Inflammatory macrophage (primary cell): ENCODE measurements at places on chromosomes 4 and X.
A peak's percentile ranks its signal among the peaks of the same experiment; 100 is the strongest.

DNA sequence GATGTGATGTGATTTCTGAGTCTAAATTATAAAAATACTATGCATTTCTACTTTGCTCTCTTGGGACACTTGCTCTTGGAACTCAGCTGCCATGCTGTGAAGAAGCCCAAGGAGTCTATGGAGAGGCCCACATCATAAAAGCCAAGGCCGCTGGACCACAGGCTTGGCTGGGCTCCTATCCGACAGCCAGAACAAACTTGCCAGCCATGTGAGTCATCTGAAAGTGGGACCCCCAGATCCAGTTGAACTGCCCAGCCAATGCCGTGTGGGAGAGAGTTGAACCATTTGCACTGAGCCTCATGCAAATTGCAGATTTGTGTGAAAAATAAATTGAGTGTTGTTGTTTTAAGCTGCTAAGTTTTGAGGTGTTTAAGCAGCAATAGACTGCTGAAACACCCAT is 60.2 kb downstream of the TMEM154 start:
- no peak for DNase-seq

DNA sequence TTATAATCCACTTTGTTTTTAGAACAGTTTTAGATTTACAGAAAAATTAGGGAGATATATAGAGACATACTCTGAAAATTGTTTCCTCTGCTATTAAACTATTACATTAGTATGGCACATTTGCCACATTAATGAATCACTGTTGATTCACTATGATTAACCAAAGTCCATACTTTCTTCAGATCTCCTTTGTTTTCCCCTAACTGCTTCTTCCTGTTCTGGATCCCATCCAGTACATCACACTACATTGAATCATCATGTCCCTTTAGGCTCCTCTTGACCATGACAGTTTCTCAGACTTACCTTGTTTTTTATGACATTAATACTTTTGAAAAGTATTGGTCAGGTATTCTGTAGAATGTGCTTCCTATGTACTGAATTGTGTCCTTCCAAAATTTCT is 109.2 kb upstream of the EDNRA start:
- DNase-seq, result no peak

DNA sequence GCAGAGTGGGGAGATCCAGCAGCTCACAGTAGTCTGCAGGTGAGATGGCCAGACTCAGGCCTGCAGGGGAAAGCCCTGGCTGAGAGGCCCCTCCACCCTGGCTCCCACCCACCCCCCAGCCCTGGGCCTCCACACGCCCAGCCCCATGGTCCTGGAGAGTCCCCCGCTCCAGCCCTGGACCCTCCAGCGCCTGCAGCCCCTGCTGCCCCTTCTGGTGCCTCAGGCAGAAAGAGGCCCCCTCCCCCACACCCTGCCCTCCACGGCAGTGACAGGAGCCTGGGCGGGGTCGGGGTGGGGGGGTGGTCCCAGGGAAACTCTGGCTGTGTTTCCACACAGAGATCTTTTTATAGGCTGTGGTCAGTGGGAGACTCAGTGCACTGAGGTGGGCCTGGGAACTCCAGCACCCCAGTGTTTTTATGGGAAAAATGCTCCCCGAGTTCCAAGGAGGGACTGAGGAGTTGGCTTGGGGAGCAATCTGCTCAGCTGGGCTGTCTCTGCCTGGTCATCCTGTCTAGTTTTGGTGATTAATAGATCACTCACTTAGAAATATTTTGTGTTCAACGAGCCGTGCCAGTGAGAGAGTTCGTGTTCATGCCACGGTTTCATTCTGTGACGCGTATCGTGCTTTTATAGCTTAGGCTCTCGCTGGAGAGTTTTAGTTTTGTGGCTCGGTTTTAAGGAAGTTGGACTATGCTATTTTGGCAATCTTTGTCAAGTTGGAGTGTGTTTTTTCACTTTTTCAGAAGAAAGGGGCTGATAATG is 53.1 kb upstream of the HGFAC start:
- peak; percentile 76 for DNase-seq

GRCh38 chrX:138775517-138775916 is 64.0 kb upstream of the FGF13 start:
- peak; percentile 1 for DNase-seq

- DNase-seq, result no peak
These were observed 47.2 kb downstream of the MAP7D3 start for GRCh38 chrX:136203951-136204350.

GRCh38 chrX:9438933-9439494 is 25.8 kb upstream of the TBL1X start:
- DNase-seq, result no peak
